ENCODE measurements at places on chromosomes 7 and 10. TPM values are rescaled to one million over a fixed set of nuclear protein-coding genes. Genes with fewer than 3 reads are reported as not detected.

MACC1 gene
- total RNA-seq = 0.38 TPM

TAS2R4 gene
- total RNA-seq = 0.40 TPM

OR2A42 gene
- not detected for total RNA-seq

CYP26C1 gene
- 0.08 TPM for total RNA-seq

RAPGEF5 gene
- total RNA-seq = 21.2 TPM

HOXA9 gene
- total RNA-seq = not detected

DNA sequence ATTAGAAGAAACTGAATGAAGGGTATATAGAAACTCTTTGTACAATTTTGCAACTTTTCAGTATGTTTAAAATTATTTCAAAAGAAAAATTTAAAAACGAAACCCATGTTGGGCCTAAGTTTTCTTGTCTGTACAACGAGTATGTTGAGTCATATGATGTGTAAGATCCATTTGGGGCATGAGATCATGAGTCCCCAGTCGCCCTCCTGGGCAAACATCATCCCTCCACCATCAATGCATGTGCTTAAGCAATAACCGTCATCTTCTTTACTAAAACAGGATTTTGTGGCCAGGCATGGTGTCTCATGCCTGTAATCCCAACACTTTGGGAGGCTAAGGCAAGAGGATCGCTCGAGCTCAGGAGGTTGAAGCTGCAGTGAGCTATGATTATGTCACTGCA is 54.2 kb upstream of the CDCA7L start:
- no peak for DNase-seq

DNA sequence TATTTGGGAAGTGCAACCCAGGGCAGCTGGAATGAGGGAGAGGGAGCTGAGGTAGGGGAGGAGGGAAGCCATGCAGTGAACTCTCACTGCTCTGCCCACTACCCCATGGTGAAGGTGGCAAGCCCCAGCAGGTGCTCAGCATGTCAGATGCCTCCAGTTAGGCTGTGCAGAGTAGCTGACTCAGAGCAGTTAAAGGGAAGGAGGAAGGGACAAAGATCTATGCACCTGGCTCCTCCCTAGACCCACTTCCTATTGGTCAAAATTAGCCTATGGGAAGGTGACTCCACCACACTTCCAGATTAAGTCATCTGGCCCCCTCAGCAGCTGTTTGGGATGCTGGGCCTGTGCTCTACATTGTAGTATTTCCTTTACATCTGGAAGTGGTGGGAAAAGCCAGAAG is 125.7 kb upstream of the MTPN start:
- DNase-seq = no peak

GRCh38 chr7:78159545-78159944 is 361.0 kb downstream of the PHTF2 start:
- no peak for DNase-seq

DNA sequence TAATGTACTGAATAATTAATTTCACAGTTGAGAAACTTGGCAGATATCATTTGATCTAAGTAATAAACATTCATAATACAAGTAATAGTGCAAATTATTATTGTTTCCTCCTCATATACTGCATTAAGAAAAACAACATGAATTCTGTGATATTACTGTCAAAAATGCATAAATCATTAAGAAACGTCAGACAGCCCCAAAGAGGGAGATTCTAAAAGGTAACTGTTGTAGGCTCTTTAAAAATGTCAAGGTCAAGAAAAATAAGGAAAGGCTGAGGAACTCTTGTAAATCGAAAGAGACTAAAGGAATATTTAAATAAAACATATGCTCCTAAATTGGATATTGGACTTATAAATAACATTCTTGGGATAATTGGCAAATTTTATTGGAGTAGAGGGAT is 67.9 kb downstream of the CABCOCO1 start:
- no peak for DNase-seq

DNA sequence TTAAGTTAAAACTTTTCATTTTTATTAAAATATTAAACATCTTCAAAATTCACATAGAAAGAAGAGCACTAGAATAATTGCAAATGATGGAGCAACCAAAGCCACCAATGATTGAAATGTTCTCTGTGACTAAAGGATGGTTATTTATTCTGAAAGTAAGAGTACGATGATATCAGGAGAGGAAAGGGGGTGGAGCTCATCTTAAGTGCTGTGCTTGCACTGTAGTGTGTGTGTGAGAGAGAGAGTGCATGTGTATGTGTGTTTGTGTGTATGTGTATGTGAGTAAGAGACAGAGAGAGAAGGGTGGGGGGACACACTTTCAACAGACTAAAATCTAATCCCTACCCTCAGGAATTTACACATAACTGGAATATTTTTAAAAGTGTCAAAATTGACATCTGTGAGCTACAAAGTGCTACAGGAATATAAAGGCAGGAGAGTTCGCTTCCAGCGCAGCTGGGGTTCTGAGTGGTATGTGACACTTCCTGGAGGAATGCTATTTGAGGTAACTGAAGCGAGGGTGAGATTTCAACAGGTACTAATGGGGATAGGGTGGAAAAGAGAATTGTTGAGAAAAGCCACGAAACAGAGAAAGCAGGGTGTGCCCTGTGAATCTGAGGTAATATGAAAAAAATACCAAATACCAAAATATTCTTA is 57.2 kb upstream of the SMNDC1 start:
- no peak for DNase-seq

GRCh38 chr7:155508376-155509358 is 37.7 kb downstream of the CNPY1 start:
- no peak for DNase-seq

GRCh38 chr10:112524641-112525040 is 77.6 kb downstream of the VTI1A start:
- no peak for DNase-seq

GRCh38 chr10:6300106-6300783 is 97.5 kb downstream of the PFKFB3 start:
- no peak for DNase-seq

DNA sequence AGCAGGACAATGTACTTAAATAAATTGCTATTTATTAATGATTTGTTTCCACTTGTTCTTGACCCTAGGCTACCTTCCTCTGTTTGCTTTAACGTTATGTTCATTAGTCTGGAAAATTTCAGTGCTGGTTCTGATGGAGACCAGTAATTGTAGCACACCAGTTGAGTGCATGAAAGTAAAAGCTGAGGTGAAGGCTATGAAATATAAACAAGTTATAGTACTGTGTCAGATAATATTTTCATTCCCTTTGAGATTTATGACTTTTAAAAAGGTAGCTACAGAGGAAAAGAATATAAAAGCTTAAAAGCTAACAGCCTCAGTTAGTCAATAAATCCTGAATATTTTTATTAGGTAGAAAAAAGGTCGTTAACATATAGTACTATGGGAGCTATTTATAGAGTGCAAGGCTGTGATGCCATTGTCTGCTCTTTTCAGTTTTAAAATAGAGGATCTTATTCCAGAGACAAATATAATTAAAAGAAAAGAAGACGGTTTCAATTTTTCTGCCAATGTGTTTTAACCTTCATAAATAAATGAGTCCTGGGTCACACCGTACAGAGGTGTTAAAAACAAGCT is 351.8 kb upstream of the ETV1 start:
- DNase-seq = no peak

- DNase-seq = no peak
Measured at GRCh38 chr10:76514321-76514720, 1082.9 kb downstream of the LRMDA start.

DNA sequence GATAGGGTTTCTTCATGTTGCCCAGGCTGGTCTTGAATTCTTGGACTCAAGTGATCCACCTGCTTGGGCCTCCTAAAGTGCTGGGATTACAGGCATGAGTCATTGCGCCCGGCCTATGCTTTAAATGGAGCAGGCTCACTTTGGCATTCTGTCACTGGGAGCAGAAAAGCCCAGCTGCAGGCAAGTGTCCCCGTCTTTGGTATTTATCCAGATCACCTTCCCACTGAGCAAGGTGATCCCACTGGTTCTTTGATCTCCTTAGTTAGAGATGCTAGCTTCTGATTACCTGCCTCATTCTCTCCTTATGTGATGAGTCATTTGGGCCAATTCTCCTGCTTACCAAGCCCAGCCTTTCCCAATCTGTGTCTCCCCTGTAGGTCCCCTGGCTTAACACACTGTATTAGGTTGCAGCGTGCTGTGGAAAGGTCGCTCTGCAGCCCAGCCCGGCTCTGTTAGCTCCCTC is 39.3 kb downstream of the SPDYE5 start:
- DNase-seq = no peak

GRCh38 chr7:111005445-111005844 is 85.5 kb upstream of the LRRN3 start:
- DNase-seq = no peak

DNA sequence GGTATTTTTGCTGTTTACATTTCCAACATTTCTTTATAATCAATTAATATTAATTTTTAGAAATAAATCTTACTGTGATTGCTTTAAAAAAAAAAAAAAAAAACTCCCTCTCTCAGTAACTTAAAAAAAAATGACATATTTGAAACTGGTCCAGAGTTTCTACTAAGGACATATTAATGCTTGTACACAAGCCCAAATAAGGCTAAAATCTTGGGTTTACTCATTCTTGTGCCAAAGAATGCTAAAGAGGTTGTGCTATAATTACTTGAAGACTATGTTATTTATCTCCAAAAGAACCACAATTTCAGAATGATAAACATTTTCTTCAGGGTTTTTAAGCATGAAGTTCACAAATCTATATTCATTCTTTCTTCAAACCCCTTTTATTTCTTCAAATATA is 39.4 kb upstream of the PHF14 start:
- DNase-seq = no peak

GRCh38 chr7:48102530-48102929 is 13.5 kb downstream of the UPP1 start:
- DNase-seq = no peak

DNA sequence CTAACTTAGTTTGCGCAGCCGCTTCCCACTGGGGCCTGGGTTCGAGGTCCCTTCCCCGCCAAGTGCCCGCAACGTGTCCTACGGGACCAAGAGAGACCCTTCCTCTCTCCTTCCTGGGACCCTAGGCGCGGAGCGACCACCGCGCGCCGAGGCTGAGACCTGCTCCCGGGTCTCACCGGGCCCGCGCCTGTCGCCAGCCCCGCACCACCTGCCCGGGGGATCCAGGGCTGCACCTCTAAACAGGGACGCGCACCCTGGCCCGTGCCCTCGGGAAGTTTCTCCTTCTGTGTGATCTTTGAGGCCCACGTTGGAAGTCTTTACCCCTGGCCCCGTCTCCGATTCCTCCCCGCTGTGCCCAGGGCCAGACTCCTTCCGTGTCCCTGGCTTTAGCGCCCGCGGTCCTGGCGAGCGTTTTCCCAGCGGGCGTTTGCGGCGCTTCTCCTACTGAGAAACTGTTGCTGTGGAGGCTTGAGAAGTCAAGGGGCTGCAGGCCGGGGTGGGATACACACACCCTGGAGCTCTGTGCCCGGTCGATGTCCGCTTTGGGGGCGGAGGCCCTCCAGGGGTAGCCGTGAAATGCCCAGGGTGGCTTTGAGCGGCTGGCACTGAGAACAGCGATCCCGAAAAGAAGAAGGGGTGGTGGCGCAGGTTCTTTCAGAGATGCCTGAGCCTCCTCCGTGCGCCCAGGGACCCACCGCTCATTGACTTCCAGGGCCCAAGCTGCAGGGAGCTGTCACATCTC is 575 bp downstream of the PLPP4 start:
- no peak for DNase-seq

DNA sequence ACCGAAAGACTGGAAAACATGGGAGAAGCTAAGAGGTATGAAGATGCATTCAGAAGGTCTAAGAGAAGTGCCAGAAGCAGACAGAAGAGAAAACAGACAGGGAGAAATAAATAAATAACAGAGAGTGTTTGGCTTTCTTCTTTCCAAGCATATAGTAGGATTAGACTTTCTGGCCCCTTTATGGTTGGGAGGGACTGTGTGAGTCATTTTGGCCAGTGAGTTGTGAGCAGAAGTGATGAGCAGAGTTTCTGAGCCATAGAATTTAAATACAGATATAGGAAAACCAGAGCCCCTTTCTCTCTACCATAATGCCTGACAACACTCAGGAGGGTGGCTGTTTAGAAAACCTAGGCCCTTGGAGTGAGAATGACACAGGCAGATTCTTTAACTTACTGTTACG is 171.0 kb downstream of the PPP1R17 start:
- DNase-seq = no peak

GRCh38 chr7:124566583-124566982 is 199.0 kb downstream of the GPR37 start:
- DNase-seq = no peak

DNA sequence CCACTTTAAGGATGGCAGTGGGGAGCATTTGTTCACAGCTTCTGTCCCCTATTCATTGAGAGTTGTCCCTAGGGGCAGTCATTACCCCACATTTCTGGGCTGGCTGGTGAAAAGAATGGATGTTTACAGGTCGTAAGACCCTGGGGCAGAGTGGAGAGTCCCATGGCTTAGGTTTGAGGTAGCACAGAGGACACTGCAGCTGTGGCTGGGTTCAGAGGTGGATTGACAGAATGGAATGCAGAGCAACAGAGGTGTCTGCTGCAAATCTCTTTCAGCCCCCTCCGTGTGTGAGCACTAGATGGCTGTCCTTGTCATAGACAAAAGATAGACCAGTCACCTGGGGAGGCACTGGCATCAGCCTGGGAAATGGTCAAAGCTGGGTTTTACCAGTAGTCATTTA is 141.9 kb downstream of the CACNB2 start:
- DNase-seq = no peak

- no peak for DNase-seq
Measured at GRCh38 chr10:70265032-70265689, 18.6 kb downstream of the NPFFR1 start.

- no peak for DNase-seq
Measured at GRCh38 chr7:150382123-150382843, 3.2 kb downstream of the ZNF775 start.

DNA sequence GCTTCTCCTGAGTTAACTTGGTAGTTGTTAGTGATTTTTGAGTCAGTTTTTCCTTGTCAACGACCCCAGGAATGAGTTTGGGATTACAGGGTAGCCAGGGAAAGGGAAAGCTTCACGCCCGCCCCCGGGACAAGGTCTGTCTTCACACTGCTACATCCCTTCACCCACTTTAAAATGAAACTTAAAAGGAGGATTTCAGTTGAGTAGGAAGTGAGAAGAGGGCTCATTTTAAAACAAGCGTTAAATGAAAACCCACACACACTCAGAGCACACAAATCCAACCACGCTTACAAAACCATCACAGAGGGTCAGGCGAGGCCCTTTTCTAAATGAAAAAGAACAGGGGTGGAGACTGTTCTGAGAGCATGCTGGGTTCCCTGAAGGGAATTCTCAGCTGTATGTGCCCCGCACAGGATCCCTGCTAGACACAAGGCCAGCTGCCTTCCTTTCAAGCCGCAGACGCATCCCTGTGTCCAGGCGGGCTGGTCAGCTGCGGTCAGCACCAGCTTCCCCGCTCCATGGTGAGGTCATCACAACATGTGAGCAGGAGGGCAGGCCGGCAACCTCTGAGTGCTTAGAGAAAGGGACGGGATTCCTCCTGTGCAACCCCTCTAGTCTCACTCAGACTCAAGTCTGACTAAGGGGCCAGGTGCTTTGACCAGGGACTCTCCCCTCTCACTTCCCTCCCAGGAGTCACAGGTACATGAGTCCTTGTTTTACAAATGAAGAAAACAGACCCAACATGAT is 111.8 kb downstream of the EGFR start:
- no peak for DNase-seq

DNA sequence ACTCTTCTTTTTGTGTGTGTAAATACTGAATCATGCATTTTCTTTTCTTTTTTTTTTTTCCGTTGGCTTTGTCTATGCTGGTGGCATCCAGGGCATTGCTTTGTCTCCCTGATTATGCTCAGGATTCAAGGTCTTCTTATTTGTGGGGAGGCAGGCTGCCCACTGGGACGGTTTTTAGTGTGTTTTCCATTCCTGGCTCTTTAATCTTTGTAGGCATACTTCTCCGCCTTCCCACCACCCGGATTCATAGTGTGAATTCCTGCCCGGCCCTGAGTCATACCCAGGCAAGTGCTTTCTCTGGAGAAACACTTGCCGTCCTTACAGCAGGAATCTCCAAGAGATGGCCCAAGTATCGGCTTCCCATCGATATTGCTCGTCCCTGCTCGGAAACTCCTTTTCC is 5.2 kb downstream of the ZNF655 start:
- no peak for DNase-seq
